ENCODE measurements at places on chromosomes 5 and 9.

DNA sequence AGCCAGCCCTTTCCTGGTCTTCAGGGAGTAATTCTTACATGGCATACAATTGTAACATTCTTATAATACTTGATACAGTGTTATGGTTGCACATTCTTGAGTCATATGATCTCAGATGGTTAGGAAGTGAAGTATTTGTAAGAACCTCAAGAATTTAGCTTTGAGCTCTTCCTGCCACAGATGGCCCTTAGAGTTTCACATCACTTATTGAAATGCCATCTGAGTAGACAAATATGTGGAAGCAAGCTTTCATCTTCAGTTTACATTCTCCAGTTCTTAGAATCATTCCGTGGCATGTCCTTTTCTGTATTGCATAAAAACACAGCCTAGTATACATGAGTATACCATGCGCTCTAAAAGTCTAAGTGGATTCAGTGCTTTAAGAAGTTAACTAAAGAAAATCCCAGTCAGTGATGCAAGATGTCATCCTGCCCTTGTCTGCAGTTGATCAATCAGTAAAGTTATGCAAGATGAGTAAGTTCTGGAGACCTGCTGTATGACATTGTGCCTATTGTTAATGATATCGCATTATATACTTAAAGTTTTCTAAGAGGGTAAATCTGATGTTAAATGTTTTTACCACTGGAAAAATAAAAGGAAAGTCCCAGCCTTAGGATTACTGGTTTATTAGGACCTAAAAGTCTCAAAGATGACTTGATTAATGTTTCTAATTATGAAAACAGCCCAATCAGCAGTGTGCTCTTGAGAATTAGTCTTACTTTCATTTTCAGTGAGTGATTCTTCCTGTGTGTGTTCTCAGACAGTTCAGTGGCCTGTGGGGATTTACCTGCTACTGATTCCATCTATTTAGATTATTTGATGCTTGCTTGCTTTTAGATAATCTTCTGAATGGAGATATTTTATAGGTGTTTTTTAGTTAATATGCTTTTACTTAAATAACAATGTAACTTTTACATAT lies 29.4 kb downstream of the RHOBTB3 start:
- DNase-seq = no peak

DNA sequence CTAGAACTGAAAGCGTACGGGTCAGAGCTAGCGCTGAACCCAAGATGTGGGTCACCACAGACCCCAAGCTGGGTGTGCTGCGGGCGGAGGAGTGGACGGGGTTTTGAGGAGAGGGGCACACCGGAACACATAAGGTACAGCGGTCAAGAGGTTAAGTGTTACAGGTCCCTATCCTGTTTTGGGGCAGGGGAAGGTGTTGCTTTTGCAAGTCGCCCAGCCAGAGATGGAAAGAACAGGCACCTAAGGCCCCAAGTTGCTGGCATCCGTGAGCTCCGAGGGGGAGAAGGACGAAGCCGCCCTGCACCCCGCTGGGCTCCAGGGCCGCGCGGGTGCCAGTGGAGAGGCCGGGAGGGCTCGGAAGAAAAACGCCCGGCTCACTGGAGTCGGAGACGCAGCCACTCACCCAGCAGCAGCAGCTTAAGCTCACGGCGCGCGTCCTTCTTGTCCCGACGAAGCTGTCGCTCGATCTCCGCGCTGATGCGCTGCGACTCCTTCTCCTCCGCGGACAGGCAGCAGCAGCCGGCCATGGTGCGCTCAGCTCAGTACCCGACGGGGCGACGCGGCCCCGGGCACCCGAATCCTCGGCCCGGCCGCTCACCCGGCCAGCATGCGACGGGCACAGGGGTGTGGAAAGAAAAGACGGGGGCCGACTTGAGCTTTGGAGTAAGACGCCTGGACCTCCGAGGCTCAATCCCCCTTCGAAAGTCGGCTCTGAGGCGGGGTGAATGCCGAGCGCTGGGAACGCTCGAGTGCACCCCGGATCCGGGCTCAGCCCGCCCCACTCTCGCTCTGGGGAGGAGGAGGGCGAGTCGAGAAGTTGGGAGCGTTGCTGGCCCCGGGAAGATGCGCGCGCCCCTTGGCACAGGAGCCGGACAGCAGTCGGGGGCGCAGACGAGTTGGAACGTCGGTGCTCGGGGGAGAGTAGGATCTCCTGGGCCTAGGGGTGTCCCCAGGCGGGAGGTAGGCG lies 572 bp downstream of the GNA14 start:
- DNase-seq = no peak

DNA sequence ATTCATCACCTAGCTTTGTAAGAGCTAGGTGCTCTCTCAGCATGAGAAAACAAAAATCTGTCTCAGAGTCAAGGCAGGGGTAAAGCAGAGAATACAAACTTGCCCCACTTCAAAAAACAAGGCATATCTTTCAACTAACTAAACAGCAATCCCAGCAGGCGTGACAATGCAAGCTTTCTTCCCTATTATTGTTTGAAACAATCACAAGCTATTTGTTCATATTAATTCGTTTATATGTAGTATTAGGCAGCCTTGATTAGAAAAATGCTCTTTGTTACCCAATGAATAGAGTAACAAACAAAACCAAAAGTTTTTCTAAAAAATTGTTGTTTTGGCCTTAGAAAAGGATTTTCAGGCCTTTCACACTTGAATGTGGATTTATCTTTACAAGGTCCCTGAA lies 71.1 kb downstream of the LPAR1 start:
- DNase-seq = no peak

DNA sequence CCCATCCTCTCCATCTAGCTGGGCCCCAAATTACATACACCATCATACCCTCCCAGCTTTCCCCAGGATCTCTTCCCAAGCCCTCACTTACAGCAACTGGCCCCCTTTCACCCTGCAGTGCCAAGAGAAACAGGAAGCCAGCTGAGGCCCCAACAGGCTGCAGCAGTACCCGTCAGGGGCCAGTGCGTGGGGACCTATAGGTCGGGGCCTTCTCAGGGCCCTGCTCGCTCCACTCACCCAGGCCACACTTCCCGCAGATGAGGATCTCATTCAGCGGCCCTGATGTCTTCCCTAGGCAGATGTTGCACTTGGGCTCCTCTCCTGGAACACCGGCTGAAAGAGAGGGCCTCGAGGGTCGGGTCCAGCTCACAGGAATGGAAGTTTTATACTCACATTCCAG lies 6.8 kb downstream of the PHF19 start:
- DNase-seq = no peak

DNA sequence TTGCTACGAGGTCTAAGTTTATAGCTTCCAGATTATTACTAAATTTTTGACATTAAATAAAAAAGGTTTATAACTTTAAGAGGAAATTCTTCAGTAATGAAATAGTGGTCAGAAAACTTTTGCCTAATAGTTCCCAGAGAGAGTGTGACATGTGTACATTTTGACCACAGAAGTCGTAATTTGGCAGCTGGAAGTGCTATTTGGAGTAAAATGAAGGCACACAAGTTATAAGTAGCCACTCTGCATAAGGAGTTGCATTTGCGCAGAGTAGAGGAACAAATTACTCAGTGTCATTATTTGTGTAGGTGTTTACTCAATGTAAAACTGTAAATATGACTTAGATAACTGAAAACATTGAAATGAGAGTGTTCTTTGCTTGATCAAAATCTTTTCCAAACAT lies 408.4 kb downstream of the CCDC171 start:
- DNase-seq = no peak

- DNase-seq = no peak
Observed at GRCh38 chr9:75974016-75974766, 83.7 kb downstream of the PCSK5 start.

DNA sequence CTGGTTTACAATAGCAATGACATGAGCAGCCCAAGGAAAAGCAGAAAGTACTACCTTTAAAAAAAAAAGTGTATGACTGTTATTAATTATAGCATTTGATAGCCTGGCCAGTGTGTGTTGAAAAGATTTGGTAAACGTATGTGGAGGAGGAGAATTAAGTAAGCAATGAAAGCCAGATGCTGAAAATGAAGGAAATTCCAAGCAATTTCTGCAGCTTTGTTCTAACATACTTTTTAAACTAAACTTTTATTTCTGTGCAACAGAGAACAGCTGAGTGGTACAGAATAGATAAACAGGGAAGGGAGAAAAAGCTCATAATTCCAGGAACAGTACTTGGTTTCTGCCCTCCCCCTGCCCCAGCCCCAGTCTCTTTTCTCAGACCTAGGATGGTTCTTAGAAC lies 252.6 kb downstream of the ADAMTSL1 start:
- DNase-seq = no peak

DNA sequence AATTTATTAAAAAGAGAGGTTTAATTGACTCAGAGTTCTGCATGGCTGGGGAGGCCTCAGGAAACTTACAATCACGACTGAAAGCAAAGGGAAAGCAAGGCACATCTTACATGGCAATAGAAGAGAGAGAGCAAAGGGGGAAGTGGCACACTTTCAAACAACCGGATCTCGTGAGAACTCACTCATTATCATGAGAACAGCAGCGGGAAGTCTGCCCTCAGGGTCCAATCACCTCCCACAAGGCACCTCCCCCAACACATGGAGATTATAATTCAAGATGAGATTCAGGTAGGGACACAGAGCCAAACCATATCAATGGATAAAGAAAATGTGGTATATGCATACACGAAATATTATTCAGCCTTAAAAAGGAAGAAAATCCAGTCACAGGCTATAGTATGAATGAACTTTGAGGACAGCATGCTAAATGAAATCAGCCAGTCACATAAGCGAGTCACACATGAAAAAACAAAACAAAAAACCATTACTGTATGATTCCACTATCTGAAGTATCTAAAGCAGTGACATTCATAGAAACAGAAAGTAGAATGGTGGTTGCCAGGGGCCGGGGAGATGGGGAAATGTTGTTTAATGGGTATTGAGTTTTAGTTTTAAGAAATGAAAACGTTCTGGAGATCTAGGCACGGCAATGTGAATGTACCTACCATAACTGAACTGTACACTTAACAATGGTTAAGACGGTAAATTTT lies 83.4 kb upstream of the PCA3 start:
- no peak for DNase-seq

Measured in stimulated activated CD8-positive, alpha-beta memory T cell treated with anti-CD3 and anti-CD28 coated beads, Interleukin-12 subunit alpha, Interleukin-12 subunit beta, amount 100 ng/mL, for 4 hours (primary cell).